ENCODE measurements at places on chromosomes 11 and 22.
A peak's percentile ranks its signal among the peaks of the same experiment; 100 is the strongest.

- H3K4me1 ChIP-seq, result no peaks in the 10 kb centered on the region
- H3K27me3 ChIP-seq, result peaks cover 3% of the 10 kb centered on the region
- H3K27ac ChIP-seq, result no peak overlapping the region
- H3K4me3 ChIP-seq, result no peak overlapping the region
Observed at GRCh38 chr11:112118176-112118575, 31.5 kb downstream of the SDHD start.

DNA sequence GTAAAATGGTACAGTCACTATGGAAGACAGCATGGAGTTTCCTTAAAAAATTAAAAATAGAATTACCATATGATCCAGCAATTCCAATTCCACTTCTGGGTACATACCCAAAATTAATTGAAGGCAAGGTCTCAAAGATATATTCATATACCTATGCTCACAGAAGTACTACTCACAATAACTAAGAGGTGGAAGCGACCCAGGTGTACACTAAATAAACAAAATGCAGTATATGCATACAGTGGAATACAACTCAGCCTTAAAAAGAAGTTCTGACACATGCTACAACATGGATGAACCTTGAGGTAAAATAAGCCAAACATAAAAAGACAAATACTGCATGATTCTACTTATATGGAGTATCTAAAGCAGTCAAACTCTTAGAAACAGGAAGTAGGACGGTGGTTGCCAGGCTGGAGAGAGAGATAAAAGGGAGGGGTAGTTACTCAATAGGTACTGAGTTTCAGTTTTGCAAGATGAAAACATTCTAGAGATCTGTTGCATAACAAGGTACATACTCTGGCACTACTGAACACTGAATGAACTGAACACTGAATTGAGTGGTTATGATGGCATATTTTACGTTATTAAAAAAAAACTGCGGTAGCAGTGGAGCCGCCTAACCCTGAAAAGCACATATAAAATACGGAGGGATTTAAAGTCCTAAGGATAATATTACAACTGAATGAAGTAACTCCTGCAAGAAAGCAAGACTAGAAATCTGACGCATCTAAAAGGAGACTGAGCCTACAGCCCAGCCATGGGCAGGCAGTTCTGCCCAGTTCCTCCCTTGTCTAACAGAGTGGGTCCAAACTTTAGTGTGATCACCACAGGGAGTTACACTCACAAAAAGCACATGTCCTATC, 12.8 kb downstream of the DGCR2 start:
- H3K27me3 ChIP-seq, result no peaks in the 10 kb centered on the region
- H3K36me3 ChIP-seq, result no peaks in the 10 kb centered on the region
- peak overlapping the region; percentile 18 for H3K27ac ChIP-seq

DNA sequence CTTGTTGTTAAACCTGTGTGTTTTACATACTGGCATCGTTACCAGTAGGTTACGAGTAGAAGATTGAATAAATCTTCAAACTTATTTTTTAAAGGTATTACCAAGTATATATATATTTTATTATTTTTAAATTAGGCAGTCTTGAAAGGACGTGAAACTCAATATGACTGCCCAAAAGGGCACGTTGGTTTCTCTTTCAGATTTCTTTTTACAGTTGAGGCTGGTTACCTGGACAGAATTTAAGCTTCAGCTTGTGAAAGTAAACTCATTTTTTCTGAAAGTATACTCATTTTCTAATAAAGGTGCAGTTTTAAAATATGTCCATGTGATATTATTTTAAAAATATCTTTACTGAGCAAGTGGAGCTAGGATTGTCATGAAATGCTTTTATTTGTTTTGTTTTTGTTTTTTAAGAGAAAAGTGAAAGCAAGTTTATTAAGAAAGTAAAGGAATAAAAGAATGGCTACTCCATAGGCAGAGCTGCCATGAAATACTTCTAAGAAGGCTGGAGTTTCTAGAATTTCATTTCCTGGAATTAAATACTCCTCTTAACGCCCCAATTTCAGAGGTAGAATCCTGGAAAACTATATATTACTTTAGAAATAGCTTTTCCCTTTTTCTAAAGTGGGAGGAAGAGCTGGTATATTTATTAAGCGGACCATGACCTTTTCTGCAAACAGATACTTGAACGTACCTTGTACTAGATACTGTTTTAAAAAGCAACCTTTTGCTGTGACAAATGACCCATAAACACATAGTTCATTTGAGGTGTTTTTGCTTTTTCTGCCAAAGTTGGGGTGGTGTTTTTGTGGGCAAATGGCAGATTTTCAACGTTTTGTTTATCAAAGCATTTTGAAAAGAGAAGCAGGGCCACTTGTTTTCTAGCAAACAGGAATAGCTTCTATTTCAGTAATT, 1.9 kb downstream of the FBXO7 start:
- peaks cover 11% of the 10 kb centered on the region for H3K36me3 ChIP-seq
- peaks cover 23% of the 10 kb centered on the region for H3K4me1 ChIP-seq
- H3K27ac ChIP-seq, result peak overlapping the region; percentile 89
- H3K27me3 ChIP-seq, result peaks cover 3% of the 10 kb centered on the region

- no peak for DNase-seq
- peaks cover 21% of the 10 kb centered on the region for H3K4me1 ChIP-seq
- no peaks in the 10 kb centered on the region for H3K27me3 ChIP-seq
- H3K36me3 ChIP-seq, result no peaks in the 10 kb centered on the region
- no peak overlapping the region for H3K27ac ChIP-seq
Observed at GRCh38 chr22:19983741-19984140, 32.9 kb downstream of the ARVCF start.

- no peaks in the 10 kb centered on the region for H3K27me3 ChIP-seq
- DNase-seq, result no peak
- peaks cover 61% of the 10 kb centered on the region for H3K4me1 ChIP-seq
- peaks cover 5% of the 10 kb centered on the region for H3K36me3 ChIP-seq
- peak overlapping the region; percentile 42 for H3K27ac ChIP-seq
- no peak overlapping the region for H3K4me3 ChIP-seq
Observed at GRCh38 chr22:28900379-28900925, 17.1 kb downstream of the ZNRF3 start.

DNA sequence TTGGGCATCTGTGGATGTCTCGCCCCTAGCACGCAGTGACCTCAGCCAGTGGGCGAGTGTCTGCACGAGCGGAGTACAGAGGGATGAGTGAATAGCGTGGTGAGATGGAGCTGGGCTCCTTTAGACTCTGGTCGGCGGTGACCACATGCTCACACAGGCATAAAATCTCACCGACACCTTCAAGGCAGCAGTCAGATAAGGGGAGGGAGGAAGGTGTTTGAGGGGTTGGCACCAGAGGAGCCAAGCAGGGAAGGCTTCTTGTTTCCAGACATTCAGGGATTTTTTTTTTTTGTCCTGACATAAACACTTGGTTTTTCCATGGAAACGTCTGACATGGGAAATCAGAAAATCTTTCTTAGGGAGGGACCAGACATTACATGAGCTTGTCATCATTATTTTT, 35.8 kb downstream of the GRIK4 start:
- no peak overlapping the region for H3K27ac ChIP-seq
- H3K4me1 ChIP-seq, result peaks cover 55% of the 10 kb centered on the region
- H3K4me3 ChIP-seq, result no peak overlapping the region

DNA sequence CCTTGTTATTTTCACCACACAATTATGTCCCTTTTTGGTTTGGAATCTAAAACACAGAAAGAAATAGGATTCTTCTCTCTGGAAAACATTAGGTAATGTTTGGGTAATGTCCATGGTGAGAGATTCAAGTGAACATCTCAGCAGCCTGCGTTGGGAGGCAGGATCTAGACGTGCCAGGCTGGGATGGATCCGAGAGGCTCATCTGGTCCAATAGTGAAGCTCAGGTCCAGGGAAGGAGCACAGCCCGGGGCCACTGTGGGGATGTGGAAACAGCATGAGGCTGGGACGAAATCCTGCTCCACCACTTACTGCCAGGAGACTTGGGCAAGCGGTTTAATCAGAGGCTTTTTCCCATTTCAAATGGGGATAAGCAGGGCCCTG, 109.9 kb downstream of the CSNK2A3 start:
- H3K36me3 ChIP-seq, result peaks cover 8% of the 10 kb centered on the region
- H3K27me3 ChIP-seq, result peaks cover 19% of the 10 kb centered on the region
- H3K4me1 ChIP-seq, result peaks cover 19% of the 10 kb centered on the region
- H3K4me3 ChIP-seq, result no peak overlapping the region

DNA sequence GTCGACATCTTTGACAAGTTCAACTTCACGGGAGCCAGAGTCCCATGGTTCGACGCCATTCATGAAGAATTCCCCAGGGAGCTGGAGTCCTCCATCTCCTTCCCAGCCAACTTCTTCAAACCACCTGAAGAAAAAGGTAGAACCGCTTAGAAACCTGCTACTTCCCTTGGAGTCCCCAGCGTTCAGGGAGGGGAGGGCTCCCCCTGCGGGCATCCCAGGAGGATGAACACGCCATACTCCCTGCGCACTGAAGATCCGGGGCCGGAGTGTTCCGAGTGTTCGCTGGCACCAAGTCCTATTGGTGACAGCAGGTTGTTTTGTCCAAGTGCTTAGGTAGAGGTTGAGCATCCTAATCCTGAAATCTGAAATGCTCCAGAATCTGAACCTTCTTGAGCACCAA, 51.7 kb upstream of the PRODH start:
- H3K4me1 ChIP-seq, result peaks cover 2% of the 10 kb centered on the region
- peak; percentile 36 for DNase-seq
- H3K27me3 ChIP-seq, result peaks cover 8% of the 10 kb centered on the region

DNA sequence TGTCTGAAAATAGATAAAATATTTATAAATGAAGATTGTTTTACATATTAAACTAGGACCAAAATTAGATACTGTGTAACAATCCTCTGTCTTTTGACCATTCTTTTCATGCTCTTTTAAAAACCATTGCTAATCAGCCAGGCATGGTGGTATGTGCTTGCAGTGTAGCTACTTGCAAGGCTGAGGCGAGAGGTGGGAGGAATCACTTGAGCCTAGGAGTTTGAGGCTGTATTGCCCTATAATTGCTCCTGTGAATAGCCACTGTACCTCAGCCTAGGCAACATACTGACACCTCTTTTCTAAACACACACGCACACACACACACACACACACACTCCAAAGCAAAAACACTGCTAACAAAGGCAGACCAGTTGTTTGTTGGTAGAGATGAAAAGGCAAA, 259.2 kb downstream of the JRKL start:
- no peaks in the 10 kb centered on the region for H3K36me3 ChIP-seq
- no peaks in the 10 kb centered on the region for H3K27me3 ChIP-seq
- peaks cover 40% of the 10 kb centered on the region for H3K4me1 ChIP-seq

- H3K4me1 ChIP-seq, result peaks cover 43% of the 10 kb centered on the region
- H3K27ac ChIP-seq, result peak overlapping the region; percentile 42
- no peak overlapping the region for H3K4me3 ChIP-seq
- peaks cover 20% of the 10 kb centered on the region for H3K36me3 ChIP-seq
- DNase-seq, result no peak
Observed at GRCh38 chr22:45518580-45518991, 15.9 kb downstream of the FBLN1 start.

GRCh38 chr22:20206709-20207215, 55.9 kb upstream of the CCDC188 start:
- H3K36me3 ChIP-seq, result no peaks in the 10 kb centered on the region
- peaks cover 26% of the 10 kb centered on the region for H3K27me3 ChIP-seq
- peak overlapping the region; percentile 73 for H3K4me3 ChIP-seq
- no peak for DNase-seq
- no peak overlapping the region for H3K27ac ChIP-seq

- peaks cover 1% of the 10 kb centered on the region for H3K36me3 ChIP-seq
- H3K4me3 ChIP-seq, result no peak overlapping the region
- peak; percentile 75 for DNase-seq
- no peak overlapping the region for H3K27ac ChIP-seq
- H3K27me3 ChIP-seq, result peaks cover 86% of the 10 kb centered on the region
- H3K4me1 ChIP-seq, result peaks cover 15% of the 10 kb centered on the region
Observed at GRCh38 chr11:64742889-64743590, 902 bp downstream of the RASGRP2 start.

DNA sequence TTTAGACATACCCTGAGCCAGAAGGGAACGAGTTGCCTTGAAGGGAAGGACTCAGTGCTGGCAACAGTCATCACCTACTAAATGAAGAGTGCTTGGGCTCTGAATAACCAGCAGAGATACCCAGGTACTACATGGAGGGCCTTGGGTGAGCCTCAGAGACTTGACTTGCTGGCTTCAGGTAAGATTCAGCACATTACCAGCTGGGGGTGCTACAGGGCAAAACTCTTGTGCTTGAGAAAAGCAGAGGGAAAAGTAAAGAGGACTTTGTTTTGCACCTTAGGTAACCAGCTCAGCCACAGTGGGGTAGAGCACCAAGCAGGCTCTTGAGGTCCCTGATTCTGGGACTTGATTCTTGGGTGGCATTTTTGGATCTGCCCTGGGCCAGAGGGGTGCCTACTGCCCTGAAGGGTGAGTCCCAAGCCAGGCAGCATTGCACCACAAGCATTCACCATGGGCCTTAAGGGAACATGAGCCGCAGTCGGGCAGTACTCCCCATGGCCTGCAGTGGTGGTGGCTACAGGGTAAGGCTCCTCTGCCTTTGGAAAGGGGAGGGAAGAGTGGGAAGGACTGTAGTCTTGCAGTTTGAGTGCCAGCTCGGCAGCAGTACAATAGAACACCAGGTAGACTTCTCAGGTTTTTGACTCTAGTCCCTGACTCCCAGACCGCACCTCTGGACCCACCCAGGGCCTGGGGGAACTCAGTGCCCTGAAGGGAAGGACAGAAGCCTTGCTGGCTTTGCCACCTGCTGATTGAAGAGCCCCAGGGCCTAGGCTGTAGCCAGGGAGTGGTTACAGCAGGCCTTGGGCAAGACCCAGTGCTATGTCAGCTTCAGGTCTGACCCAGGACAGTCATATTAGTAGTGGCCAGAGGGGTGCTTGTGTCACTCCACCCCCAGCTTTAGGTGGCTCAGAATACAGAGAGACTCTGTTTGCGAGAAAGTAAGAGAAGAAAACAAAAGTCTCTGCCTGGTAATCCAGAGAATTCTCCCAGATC, 22.7 kb upstream of the PLEKHA7 start:
- H3K27ac ChIP-seq, result no peak overlapping the region
- H3K27me3 ChIP-seq, result peaks cover 7% of the 10 kb centered on the region
- no peaks in the 10 kb centered on the region for H3K4me1 ChIP-seq
- no peak overlapping the region for H3K4me3 ChIP-seq

GRCh38 chr11:3609416-3610265, 32.2 kb downstream of the ART5 start:
- H3K36me3 ChIP-seq, result no peaks in the 10 kb centered on the region
- peaks cover 6% of the 10 kb centered on the region for H3K27me3 ChIP-seq
- DNase-seq, result peak; percentile 32
- H3K4me3 ChIP-seq, result no peak overlapping the region

DNA sequence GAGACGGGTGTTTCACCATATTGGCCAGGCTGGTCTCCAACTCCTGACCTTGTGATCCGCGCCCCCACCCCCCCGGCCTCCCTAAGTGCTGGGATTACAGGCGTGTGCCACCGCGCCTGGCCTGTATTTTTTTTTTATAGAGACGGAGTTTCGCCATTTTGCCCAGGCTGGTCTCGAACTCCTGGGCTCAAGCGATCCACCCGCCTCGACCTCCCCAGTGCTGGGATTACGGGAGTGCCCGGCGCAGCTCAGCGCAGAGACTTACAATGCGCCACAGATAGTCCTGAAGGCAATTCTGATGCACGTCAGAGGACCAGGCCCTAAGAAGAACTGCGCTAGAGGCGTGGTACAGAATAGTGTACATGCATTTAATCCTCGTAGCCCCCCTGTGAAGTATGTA, 587 bp upstream of the VPS51 start:
- H3K4me3 ChIP-seq, result peak overlapping the region; percentile 91
- DNase-seq, result no peak
- peaks cover 3% of the 10 kb centered on the region for H3K27me3 ChIP-seq
- H3K27ac ChIP-seq, result no peak overlapping the region
